ENCODE measurements at places on chromosomes 3 and 15. TPM values are rescaled to one million over a fixed set of nuclear protein-coding genes. Genes with fewer than 3 reads are reported as not detected.

The SNX22 gene
- total RNA-seq: 5.7 TPM

The MUC4 gene
- total RNA-seq: 1.3 TPM

The SLC28A1 gene
- total RNA-seq: not detected

The LRRIQ4 gene
- not detected for total RNA-seq

The STARD5 gene
- 7.7 TPM for total RNA-seq

The MST1R gene
- 3.7 TPM for total RNA-seq

The ISL2 gene
- total RNA-seq: 2.7 TPM

DNA sequence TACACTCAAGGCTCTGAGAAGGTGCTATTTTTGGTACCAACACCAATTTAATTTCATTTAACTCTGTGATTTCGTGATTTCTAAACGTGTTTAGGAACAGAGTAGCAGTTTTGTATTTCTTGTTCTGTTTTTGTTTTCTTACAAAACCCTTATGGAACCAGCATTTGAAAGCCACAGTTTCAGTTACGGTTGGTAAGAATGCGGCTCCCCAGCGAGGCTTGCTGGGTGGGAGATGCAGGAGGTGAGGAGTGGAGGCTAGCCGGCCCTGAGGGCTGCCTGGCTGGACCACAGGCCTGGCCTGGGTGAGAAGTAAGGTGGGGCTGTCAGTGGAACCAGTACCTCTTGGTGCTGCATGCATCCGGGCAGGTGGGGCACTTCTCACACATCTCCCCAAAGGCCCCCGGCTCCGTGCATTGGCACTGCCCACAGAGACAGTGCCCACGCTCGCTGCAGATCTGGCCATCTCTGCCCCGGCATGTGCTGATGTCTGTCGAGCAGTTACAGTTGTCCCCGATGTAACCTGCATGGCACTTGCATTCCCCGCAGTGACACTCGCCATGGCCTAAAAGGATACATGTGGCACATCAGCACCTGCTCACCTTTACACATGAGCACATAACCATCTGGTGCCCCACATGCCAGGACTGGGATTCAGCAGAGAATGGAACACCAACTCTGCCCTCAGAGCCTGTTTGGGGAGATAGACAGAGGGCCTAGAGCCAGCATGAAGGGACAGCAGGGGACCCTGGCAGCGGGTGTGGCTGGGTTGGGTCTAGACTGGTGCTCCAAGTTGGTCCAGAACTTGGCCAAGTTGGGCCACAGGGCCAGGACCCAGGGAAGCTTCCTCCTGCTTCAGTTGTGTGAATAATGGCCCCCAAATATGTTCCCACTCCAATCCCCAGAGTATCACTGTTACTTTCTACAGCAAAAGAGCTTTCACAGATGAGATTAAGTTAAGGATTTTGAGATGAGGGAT is 43.4 kb downstream of the UMPS start:
- peaks cover 7% of the 10 kb centered on the region for H3K36me3 ChIP-seq
- H3K4me3 ChIP-seq: no peak overlapping the region
- no peaks in the 10 kb centered on the region for H3K27me3 ChIP-seq

GRCh38 chr3:25566358-25566920 is 98.3 kb downstream of the TOP2B start:
- no peaks in the 10 kb centered on the region for H3K4me1 ChIP-seq
- no peak overlapping the region for H3K4me3 ChIP-seq
- peak; percentile 31 for DNase-seq
- no peaks in the 10 kb centered on the region for H3K27me3 ChIP-seq
- no peaks in the 10 kb centered on the region for H3K36me3 ChIP-seq

- H3K27me3 ChIP-seq: no peaks in the 10 kb centered on the region
- H3K4me3 ChIP-seq: no peak overlapping the region
- H3K4me1 ChIP-seq: no peaks in the 10 kb centered on the region
- no peak overlapping the region for H3K27ac ChIP-seq
Measured at GRCh38 chr3:135699741-135700140, 265.8 kb upstream of the PPP2R3A start.

GRCh38 chr3:37718632-37719031 is 143.0 kb upstream of the CTDSPL start:
- H3K27ac ChIP-seq: no peak overlapping the region
- H3K4me3 ChIP-seq: no peak overlapping the region

DNA sequence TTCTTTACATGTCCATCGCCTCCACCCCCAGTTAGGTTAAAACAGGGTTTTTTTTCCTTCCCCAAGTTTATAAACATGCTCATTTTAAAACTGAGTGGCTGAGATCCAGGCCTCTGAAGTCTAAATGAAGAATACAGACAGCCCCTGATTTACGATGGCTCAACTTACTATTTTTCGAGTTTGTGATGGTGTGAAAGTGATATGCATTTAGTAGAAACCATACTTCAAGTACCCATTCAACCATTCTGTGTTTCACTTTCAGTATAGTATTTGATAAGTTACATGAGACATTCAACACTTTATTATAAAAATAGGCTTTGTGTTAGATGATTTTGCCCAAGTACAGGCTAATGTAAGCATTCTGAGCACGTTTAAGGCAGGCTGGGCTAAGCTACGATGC is 30.5 kb upstream of the GNB5 start:
- H3K27ac ChIP-seq: 0 out of 2 replicates have a peak overlapping the region, but pooled peaks have one; percentile 32
- DNase-seq: no peak
- H3K27me3 ChIP-seq: no peaks in the 10 kb centered on the region
- H3K36me3 ChIP-seq: peaks cover 39% of the 10 kb centered on the region

GRCh38 chr3:195711813-195712534 is 8.8 kb upstream of the MUC20 start:
- no peak for DNase-seq
- H3K27me3 ChIP-seq: no peaks in the 10 kb centered on the region
- H3K36me3 ChIP-seq: no peaks in the 10 kb centered on the region
- H3K4me3 ChIP-seq: no peak overlapping the region
- no peaks in the 10 kb centered on the region for H3K4me1 ChIP-seq

- DNase-seq: no peak
- H3K4me3 ChIP-seq: peak overlapping the region; percentile 59
- H3K36me3 ChIP-seq: peaks cover 3% of the 10 kb centered on the region
Measured at GRCh38 chr3:98322101-98322500, 31.6 kb upstream of the OR5K4 start.

- H3K36me3 ChIP-seq: no peaks in the 10 kb centered on the region
- H3K27me3 ChIP-seq: no peaks in the 10 kb centered on the region
- H3K27ac ChIP-seq: no peak overlapping the region
- DNase-seq: no peak
- no peak overlapping the region for H3K4me3 ChIP-seq
Measured at GRCh38 chr15:100856867-100857266, 22.8 kb upstream of the ALDH1A3 start.

DNA sequence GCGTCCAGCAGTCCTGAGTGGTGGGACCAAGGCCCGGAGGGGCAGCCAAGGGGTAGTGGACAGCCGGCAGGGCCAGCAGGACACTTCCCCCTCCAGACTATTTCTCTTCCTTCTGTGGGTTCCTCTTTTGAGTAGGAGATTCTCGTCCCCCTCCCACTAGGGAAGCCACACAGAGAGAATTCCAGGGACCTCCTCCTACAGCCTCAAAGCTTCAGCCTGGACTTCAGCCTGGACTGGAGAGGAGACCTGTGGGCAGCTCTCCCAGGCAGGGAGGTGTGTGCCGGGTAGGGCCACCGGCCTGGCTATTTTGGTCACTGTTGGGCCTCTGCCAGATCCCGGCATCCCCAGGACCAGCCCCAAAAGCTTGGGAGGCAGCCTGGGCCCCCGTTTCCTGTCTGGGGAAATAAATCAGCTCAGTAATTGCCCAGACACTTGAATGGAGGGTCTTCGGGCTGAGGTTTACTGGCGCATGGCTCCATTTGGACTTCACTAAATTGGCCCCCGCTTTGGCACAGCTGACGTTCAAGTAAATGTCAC is 1.3 kb downstream of the SLC6A6 start:
- peak overlapping the region; percentile 98 for H3K4me3 ChIP-seq
- no peak for DNase-seq
- no peaks in the 10 kb centered on the region for H3K36me3 ChIP-seq
- H3K27ac ChIP-seq: no peak overlapping the region

GRCh38 chr3:23435904-23436303 is 232.8 kb downstream of the UBE2E2 start:
- H3K27ac ChIP-seq: no peak overlapping the region
- DNase-seq: peak; percentile 55
- H3K4me1 ChIP-seq: peaks cover 35% of the 10 kb centered on the region
- H3K27me3 ChIP-seq: no peaks in the 10 kb centered on the region

DNA sequence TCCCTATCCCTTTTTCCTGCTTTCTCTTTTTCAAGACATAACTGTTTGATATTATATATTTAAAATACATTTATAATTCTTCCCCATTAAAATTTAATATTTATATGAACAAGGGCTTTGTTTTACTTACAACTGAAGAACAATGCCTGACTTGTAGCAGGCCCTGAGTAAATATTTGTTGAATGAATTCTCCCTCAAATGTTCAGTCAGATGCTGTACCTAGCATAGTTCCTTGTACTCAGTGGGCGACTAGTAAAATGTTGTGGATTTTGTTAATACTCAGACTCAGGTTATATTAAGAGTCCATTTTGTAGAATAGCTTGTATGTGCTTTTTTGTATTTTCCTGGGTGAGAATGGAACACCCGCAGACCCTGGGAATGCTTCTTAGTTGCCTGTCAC is 69.1 kb downstream of the SEC22A start:
- H3K4me1 ChIP-seq: peaks cover 9% of the 10 kb centered on the region
- H3K4me3 ChIP-seq: no peak overlapping the region

- H3K27ac ChIP-seq: no peak overlapping the region
- DNase-seq: no peak
- no peak overlapping the region for H3K4me3 ChIP-seq
- no peaks in the 10 kb centered on the region for H3K27me3 ChIP-seq
Measured at GRCh38 chr15:90421527-90421926, 33.5 kb downstream of the IQGAP1 start.

DNA sequence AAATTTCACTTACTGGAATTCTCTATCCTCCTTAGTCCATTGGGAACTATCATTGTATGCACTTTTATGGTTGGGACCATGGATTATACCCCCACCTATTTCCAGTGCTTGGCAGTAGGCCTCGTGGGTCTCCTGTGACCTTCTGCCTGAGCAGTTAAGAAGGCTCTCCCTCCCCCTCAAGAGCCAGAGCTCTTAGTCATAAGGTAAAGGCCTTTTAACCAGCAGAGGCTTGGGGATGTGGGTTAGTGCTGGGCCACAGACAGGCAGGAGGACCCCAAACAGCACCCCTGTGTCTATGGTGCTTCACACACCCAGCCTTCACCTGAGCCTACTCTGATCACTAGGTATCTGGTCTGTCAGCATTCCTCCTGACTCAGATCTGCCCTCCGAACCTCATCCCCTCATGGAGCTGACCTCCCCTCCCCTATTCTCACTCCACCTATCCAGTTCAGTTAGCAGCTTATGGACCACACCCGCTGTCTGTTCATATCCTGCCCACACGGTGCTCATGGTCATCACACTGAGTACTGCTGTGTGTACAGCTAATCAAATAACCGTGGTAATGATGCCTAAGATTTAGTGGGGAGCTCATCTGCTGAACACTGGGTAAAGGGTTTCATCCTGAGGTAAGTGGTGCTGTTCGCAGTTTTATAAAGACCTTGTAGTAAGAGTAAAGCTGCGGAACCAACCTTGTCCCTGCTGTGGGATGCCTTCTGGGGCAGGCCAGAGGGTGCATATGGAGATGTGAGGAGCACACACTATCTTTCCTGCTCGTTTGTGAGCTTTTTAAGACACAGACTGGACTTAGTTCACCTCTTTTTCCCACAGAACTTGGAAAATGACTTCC is 40.9 kb downstream of the KLHL18 start:
- H3K27ac ChIP-seq: peak overlapping the region; percentile 87
- peaks cover 10% of the 10 kb centered on the region for H3K36me3 ChIP-seq
- no peak for DNase-seq
- H3K27me3 ChIP-seq: no peaks in the 10 kb centered on the region
- H3K4me3 ChIP-seq: no peak overlapping the region
- H3K4me1 ChIP-seq: no peaks in the 10 kb centered on the region

DNA sequence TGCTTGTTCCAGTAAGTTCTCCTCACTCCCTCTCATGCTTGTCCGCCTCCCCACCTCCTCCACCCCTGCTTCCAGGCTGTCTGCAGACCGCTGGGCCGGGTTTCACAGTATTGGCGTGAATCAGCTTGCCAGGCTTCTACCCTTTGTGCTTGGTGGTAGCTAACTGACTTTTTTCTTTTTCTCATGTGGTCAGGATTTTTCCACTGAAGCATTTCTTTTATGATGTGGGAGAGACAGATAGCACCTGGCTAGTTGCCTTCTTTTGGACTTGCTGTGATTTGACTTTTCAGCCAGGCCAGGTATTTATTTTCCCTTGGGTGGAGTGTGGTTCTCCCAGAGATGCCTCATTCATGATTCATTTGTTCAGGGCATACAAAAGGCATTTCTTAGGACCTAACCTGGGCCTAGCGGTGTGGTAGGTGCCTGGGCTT is 60.6 kb downstream of the ST6GAL1 start:
- peaks cover 31% of the 10 kb centered on the region for H3K4me1 ChIP-seq
- H3K27me3 ChIP-seq: no peaks in the 10 kb centered on the region
- DNase-seq: no peak
